ENCODE measurements at places on chromosomes 13 and 19.

DNA sequence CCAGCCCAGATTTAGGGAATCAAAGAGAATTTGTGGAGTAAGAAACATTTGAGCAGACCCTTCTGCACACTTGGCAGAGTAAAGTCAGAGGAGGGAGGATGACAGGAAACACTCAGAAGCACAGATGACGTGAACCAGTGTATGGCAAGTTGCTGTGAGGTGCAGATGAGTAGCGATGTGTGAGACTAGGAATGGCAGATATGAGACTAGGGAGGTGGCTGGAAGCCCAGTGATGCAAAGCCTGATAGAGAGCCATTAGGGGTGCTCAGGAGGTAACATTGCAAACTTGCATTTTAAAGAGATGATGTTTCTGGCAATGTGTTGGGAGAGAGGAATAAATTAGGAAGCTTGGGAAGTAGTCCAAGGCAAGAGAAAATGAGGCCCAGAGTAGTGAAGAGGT is 44.0 kb downstream of the PCDH17 start:
- DNase-seq: no peak

- DNase-seq: peak; percentile 88
These were observed at the start of gene ARHGAP35 for GRCh38 chr19:46860846-46861690. Gene ARHGAP35 (plus strand): TSS chr19:46860997. CDS start chr19:46918676, 57,679 bp downstream.

GRCh38 chr13:100584896-100585295 is 3.7 kb downstream of the GGACT start:
- peak; percentile 16 for DNase-seq

DNA sequence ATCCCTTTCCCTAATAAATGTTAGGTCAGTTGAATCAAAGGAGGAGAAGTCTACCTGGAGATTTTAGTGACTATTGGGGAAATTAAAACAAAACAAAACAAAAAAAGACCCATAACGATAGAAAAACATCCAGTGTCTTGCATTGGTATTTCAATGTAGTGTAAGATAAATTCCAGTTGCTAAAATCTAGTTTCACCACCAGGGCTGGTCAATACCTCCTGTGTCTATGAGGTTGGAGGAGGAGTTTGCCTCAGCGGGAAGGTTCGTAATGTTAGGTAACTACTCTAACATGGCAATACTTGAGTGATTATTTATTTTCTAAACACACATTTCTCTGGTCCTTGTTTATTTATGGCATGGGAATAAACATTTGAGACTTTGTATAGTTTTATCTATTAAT is 483.2 kb downstream of the FGF9 start:
- no peak for DNase-seq

GRCh38 chr13:106318941-106319411 is 216.5 kb downstream of the EFNB2 start:
- DNase-seq: no peak

DNA sequence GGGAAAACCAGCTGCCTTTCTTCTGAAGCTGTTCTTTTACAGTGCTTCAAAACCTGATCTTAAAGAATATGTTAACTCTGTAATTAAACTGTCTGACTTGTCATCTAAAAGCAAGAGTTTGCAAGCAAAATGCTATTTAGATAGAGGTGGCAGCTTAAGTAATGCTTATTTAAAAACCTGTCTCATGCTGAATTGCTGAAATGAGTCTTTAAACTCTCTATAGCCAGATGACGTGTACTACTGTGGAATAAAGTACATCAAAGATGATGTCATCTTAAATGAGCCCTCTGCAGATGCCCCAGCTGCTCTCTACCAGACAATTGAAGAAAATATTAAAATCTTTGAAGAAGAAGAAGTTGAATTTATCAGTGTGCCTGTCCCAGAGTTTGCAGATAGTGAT is 22.9 kb downstream of the ITM2B start:
- DNase-seq: no peak

All from CD4-positive, alpha-beta T cell treated with Interleukin-4 for 1 hour (primary cell).